ENCODE measurements at places on chromosomes 1 and 21.

DNA sequence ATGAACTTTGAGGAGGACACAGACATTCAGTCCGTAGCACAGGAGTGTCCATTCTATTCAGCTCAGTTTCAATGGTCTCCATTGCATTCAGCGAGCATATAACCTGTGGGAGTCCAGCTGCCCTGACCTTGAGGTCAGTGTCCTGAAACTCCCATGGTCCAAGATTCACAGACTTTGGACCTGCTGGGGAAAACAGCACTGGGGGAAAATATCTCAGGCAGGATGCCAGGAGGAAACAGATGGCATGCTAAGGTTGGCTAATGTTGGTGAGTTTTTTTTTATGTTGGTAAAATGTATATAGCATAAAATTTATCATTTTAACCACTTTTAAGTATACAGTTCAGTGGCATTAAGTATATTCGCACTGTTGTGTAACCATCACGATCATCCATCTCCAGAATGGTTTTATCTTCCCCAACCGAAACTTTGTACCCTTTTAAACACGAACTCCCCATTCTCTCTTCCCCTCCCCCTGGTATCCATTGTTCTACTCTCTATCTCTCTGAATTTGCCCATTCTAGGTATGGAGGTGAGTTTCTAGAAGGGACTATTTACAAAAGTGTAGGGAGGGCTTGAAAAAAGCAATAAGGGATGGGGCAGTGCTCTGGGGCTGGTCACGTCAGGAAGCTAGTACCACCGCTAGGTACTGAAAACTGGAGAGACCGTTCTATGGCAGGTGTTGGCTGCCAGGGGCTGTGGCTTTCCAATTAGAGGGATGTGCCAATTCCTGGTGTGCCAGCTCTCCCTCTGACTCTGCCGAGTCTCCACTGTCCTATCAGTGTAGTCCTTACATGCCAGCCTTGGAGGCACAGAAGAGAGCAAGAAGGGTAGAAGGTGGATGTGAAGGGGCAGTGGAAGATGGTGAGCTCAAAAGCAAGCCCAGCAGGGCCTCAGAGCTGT, 85.3 kb downstream of the FOXD2 start:
- DNase-seq, result no peak

GRCh38 chr1:105909811-105910210, 1146.7 kb upstream of the PRMT6 start:
- DNase-seq, result no peak

DNA sequence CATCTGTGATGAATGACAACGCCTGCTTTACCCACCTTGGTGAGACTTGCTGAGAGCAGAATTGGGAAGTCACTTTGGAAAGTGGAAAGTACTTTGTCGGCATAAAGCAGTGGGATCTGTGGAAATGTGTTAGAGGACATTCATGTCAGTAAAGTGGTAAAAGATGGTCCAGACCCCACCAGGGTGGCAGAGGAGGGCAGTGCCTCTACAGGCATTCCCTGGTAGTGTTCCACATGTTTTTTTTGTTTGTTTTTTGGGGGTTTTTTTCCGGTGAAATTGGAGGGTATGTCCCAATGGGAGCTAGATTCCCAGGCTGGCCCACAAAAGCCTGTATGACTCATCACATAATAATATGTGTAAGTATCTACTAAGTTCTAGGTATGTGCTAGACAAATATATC, 80.6 kb downstream of the ELAVL4 start:
- DNase-seq, result no peak

GRCh38 chr21:40704141-40704540, 142.8 kb downstream of the DSCAM start:
- no peak for DNase-seq
